ENCODE measurements at places on chromosomes 7 and 10.

GRCh38 chr10:113025487-113025886, 75.4 kb downstream of the TCF7L2 start:
- DNase-seq = no peak

GRCh38 chr10:131099028-131099726, 212.3 kb downstream of the TCERG1L start:
- DNase-seq = no peak

- DNase-seq = no peak
These were observed 222.8 kb downstream of the RELN start for GRCh38 chr7:103766660-103767059.

DNA sequence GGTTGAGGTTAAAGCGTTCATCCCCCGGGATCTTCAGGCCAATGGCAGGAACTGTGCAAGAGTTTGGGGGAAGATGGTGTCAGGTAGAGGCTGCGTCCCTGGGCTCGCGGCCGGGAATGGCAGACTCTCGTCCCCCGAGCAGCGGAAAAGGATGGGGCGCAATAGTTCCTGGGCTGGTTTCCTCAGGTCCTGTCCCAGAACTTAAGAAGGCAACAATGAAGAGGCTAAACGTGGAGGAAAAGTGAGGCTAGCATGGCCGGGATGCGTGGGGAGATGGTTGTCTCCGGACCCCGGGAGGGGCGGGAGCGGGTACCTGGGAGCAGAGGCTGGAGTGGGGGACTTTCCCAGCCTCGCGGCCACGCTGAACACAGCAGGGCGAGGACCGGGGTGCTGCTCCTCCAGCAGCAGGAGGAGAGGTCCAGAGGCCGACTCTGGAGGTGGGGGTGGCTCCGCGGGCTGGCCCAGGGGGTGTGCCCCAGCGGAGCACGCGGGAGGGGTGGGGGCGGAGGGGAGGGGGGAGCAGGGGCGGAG, 882 bp downstream of the IRF5 start:
- DNase-seq = no peak

DNA sequence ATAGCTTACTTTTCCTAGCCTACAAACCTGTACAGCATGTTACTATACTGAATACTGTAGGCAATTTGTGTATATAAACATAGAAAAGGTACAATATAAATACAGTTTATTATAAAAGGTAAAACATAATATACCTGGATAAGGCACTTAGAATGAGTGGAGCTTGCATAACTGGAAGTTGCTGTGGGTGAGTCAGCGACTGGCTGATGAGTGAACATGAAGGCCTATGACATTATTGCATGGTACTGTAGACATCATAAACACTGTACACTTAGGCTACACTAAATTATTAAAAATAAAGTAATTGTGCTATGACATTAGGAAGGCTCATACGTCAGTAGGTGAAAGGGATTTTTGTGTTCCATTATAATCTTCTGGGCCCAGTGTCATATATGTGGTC, 228.8 kb downstream of the HDAC9 start:
- no peak for DNase-seq

DNA sequence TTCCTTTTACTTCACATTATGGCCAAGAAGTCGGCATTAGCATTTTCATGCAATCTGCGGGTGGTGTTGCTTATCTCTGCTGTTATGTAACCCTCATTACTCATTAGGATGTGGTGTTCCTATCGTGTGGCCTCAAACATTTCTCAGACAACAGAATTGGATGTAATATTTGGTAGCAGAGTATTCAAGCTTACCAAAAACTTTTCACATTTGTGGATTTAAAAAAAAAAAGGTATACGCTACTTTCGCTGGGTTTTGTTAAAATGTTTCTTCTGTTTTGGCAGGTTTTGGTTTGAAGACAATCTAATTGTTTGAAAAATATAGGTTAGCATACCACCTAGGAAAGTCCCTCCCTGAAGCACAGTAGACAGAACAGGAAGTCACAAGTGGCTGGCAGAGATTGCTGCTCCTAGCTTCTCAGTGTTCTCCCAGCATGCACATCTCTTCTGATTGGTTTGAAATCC, 128.8 kb downstream of the GATA3 start:
- DNase-seq = no peak

Data from GM03348 (cell line).